ENCODE measurements at places on chromosomes 7 and 10.

GRCh38 chr10:78706726-78707540 is 361.8 kb upstream of the ZMIZ1 start:
- no peak for DNase-seq
- no peaks in the 10 kb centered on the region for H3K27me3 ChIP-seq
- no peak overlapping the region for H3K27ac ChIP-seq
- no peaks in the 10 kb centered on the region for H3K36me3 ChIP-seq
- no peak overlapping the region for H3K4me3 ChIP-seq

DNA sequence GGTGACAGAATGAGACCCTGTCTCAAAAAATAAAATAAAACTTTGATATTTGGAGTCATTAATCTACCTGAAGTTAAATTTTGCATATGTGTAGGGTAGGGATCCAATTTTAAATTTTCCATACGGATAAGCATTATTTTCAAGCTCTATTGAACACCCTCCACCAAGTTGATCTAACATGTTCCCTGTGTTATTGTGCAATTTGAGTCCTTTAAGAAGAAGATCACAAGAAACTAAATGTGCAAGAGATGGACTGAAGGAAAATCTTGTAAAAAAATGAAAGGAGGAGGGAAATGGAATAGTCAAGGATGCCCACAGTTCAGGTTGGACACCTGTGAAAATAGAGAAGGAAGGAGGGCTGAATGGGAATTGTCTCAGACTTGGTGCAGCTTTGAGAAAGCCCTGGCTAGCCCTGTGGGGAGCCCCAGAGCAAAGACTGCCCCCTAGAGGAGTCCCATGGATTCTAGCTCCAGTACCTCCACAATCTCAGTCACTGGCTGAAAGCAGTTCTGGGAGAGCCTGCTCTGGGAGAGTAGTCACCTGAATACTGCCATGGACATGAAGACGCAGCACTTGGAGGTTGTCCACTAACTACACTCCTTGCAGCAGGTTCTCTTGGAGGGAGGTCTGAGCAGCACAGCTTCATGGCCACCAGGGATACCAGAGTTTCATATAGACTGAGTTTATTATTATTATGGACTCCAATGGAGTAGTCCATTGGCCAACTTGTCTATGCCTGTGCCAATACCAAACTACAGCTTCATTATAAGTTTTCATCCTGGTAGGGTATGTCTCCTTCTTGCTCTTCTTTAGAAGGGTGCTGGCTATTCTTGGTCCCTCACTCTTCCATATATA is 5.7 kb upstream of the TIAL1 start:
- no peaks in the 10 kb centered on the region for H3K27me3 ChIP-seq
- H3K4me3 ChIP-seq, result no peak overlapping the region
- no peaks in the 10 kb centered on the region for H3K4me1 ChIP-seq
- no peaks in the 10 kb centered on the region for H3K36me3 ChIP-seq
- no peak for DNase-seq

DNA sequence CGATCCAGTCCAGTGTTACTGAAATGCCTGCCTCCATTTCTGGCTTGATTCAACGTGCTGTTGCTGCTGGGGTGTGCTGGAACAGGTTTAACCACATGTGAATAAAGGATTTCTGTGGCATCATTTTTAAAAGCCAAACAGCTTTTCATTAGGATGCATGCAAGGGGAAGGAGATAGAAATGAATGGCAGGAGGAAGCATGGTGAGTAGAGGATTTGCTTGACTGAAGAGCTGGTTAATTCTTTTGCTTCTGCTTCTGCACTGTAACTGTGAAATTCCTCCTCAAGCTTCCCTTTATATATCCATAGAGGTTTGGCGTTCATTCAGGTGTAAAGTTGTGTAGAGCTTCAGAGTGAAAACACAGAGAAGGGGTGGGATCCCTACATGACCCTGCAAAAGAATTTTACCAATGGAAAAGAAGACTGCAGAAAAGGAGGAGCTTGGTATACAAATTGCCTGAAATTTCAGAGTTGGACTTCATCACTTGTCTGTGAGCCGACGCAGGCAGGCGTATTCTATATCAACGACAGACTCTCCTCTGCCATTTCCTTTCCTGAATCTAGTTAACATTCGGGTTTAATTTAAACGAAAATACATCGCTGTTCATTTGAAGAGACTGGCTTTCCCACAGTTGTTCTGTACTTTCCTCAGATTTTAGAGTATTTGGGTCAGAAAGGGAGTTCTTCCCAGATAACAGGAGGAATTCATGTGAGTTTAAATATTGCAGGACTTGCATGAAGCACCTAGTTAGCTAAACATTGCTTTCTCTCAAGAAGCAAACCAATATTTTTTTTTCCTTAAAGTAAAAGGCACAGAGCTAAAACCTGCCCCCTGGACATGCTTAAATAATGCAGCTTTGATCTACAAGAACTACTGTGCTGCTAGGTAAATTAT is at the start of gene SOSTDC1:
TSS of gene SOSTDC1 (minus strand) at position 270 of the 893 bp plus-strand sequence. CDS start at position 200, 70 bp downstream.
- H3K4me1 ChIP-seq, result no peaks in the 10 kb centered on the region
- no peak within 1 kb of the TSS for H3K27ac ChIP-seq
- no peaks in the 10 kb centered on the region for H3K36me3 ChIP-seq

DNA sequence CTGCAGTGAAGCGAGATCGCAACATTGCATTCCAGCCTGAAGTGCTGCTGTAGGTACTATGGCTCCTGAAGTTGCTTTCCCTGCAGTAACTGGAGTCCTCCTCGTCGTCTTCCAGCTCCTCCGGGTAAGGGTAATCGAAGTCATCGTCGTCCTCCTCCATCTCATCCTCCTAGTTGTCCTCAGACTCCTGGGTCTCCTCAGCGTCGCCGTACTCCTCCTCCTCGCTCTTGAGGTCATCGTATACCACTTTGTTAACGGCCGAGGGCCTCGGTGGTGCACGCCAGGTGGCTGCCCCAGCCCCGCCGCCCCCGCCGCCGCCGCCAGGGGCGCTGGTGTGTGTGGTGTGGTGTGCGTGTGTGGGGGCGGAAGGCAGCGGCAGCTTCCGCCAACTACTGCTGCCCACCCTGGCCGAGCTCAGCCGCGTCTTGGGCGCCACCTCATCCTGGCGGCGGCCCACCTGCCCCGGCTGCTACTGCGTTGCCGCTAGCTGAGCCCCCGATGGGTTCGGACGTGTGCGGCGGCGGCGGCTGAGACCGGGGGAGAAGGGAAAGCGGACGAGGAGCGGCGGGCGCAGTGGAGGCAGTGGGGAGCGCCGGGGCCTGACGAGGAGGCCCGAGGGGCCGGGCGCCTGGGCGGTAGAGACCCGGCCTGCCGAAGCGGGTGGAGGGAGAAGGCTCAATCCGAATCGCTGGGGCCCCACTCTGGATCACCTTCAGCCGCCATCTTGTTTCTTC is 11.8 kb upstream of the ACBD5 start:
- H3K4me1 ChIP-seq, result no peaks in the 10 kb centered on the region
- H3K4me3 ChIP-seq, result peak overlapping the region; percentile 80
- no peaks in the 10 kb centered on the region for H3K36me3 ChIP-seq
- peak overlapping the region; percentile 50 for H3K27ac ChIP-seq
- no peak for DNase-seq

DNA sequence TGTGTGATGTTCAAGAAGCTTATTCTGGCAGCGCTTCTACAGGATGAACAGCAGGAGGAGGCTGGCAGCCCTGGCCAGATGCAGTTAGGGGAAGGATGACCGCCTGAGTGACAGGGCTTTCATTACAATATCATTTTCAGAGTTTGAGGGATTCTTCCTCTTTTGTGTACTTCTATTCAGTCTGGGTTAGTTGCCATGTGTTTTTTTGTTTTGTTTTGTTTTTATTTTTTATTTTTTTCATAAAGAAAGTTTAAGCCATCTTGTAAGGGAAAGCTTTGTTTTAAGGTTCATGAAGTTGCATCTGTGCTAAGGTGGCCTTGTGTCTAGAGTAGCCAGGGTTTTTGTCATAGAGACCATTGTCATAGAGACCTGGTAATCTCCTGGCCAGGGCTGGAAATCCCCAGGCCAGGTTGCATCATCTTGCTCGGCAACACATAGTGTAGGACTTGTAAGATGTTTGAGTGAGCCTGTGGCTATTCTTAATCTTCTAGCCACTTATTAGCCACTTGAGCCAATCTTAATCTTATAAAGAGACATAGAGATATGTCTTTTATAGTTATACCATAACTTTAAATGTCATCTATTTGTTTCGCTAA is 230.5 kb upstream of the TMEM229A start:
- H3K27ac ChIP-seq, result no peak overlapping the region
- no peaks in the 10 kb centered on the region for H3K27me3 ChIP-seq
- H3K4me1 ChIP-seq, result no peaks in the 10 kb centered on the region
- H3K36me3 ChIP-seq, result no peaks in the 10 kb centered on the region
- no peak for DNase-seq
- no peak overlapping the region for H3K4me3 ChIP-seq

GRCh38 chr10:34670081-34670480 is 145.0 kb downstream of the PARD3 start:
- H3K27me3 ChIP-seq, result no peaks in the 10 kb centered on the region
- H3K36me3 ChIP-seq, result no peaks in the 10 kb centered on the region
- DNase-seq, result no peak
- no peak overlapping the region for H3K27ac ChIP-seq

DNA sequence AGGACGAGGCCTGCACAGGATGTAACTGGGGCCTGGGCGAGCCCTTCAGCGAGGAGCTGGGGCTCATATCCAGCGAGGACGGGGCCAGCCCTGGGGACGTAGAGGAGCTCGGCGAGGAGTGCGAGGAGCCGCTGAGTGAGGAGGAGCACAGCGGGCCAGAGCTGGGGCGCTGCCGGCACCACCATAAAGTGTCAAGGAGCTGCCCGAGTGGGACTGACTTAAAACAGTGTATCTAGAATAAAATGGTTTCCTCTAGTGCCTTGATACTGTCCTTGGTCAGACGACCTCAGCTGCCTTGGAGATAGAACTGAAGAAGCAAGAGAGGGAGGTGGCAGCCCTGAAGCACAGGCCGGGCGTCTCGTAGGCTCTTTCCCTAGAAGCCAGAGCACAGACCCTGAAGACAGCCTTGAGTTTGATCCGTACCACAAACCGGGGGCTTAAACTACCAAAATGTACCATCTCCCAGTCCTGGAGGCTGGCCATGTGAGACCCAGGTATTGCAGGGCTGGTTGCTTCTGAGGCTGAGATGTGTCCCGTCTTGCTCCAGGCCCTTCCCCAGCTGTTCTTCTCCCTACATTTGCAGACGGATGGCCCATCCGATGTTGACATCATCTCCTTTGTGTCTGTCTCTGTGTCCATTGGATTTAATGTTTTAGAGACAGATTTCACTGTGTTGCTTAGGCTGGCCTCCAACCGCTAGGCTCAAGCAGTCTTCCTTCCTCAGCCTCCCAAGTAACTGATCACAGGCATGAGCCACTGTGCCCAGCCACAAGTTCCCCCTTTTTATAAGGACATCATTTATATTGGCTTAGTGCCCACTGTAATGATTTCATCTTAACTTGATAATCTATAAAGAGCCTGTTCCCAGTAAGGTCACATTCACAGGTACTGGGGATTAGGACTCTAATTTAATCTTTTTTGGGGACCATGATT is 35.8 kb downstream of the DNAJB6 start:
- H3K4me3 ChIP-seq, result no peak overlapping the region
- H3K4me1 ChIP-seq, result no peaks in the 10 kb centered on the region
- no peak for DNase-seq
- peaks cover 54% of the 10 kb centered on the region for H3K36me3 ChIP-seq
- no peak overlapping the region for H3K27ac ChIP-seq

GRCh38 chr7:34107276-34107675 is 201.9 kb downstream of the BMPER start:
- H3K36me3 ChIP-seq, result no peaks in the 10 kb centered on the region
- no peaks in the 10 kb centered on the region for H3K4me1 ChIP-seq
- DNase-seq, result no peak
- no peaks in the 10 kb centered on the region for H3K27me3 ChIP-seq
- no peak overlapping the region for H3K27ac ChIP-seq

- no peaks in the 10 kb centered on the region for H3K27me3 ChIP-seq
- H3K36me3 ChIP-seq, result no peaks in the 10 kb centered on the region
- H3K27ac ChIP-seq, result no peak overlapping the region
- DNase-seq, result no peak
Measured at GRCh38 chr10:49602380-49603023, 7.6 kb upstream of the SLC18A3 start.

GRCh38 chr10:71635867-71636266 is 83.7 kb downstream of the C10orf105 start:
- no peaks in the 10 kb centered on the region for H3K27me3 ChIP-seq
- no peak overlapping the region for H3K27ac ChIP-seq
- no peaks in the 10 kb centered on the region for H3K36me3 ChIP-seq
- no peak overlapping the region for H3K4me3 ChIP-seq
- no peak for DNase-seq
- H3K4me1 ChIP-seq, result no peaks in the 10 kb centered on the region

GRCh38 chr7:102220229-102220850 is 66.3 kb upstream of the SH2B2 start:
- no peaks in the 10 kb centered on the region for H3K27me3 ChIP-seq
- no peaks in the 10 kb centered on the region for H3K36me3 ChIP-seq
- H3K4me1 ChIP-seq, result no peaks in the 10 kb centered on the region
- no peak overlapping the region for H3K4me3 ChIP-seq
- DNase-seq, result no peak

DNA sequence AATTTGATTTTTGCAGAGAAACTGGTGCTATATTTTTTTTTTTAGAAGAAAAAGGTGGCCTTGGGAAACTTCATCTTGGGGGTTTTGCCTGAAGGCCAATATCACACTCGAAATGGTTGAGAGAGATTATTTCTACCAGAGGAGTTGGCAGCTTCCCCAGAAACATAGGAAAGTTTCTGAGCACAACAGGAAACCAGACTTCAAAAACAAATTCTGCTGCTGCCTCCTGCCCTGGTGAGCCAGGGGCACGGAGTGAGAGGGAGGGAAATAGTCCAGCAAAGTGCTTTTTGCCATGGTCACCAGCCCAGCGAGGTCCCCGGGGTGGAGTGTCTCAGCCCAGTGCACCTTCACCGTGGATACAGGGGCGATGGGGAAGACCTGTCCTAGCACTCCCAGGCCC is 61.1 kb downstream of the FOXI2 start:
- H3K36me3 ChIP-seq, result no peaks in the 10 kb centered on the region
- H3K27me3 ChIP-seq, result no peaks in the 10 kb centered on the region
- DNase-seq, result no peak
- H3K4me3 ChIP-seq, result no peak overlapping the region
- H3K4me1 ChIP-seq, result no peaks in the 10 kb centered on the region
- H3K27ac ChIP-seq, result no peak overlapping the region

DNA sequence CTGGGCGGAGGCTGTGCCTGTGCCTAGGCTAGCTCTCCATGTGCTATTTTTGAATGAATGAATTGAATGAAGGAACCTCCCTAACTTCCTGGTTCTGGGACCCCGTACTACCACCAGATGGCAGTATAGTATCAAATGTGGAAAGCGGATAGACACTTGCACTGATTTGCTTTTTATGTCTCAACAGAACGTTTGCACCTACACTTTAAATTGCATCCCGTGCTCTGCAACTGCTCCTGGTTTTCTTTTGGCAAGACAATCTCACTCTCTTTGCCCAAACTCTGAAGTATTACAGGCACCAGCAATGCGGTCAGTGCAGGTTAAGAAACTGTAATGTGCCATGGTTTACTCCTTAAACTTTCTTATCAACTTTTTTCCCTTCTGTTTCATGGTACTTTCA is 6.5 kb downstream of the FZD8 start:
- H3K36me3 ChIP-seq, result no peaks in the 10 kb centered on the region
- peak overlapping the region; percentile 9 for H3K4me3 ChIP-seq
- no peak overlapping the region for H3K27ac ChIP-seq
- peaks cover 35% of the 10 kb centered on the region for H3K4me1 ChIP-seq

All from thoracic aorta (tissue), 2 donors.